Mucosa of gallbladder (tissue), 1 donor: ENCODE measurements at places on chromosomes 6 and 20. TPM values are rescaled to one million over a fixed set of nuclear protein-coding genes. Genes with fewer than 3 reads are reported as not detected.

SLPI gene
- total RNA-seq, result 548 TPM

OPN5 gene
- not detected for total RNA-seq

ME1 gene
- total RNA-seq, result 30.2 TPM

TMEM217 gene
- 0.55 TPM for total RNA-seq

SLC26A8 gene
- total RNA-seq, result not detected

LIN28B gene
- 0.14 TPM for total RNA-seq
